Panc1 (cell line): ENCODE measurements at places on chromosomes 11 and 22. TPM values are rescaled to one million over a fixed set of nuclear protein-coding genes. Genes with fewer than 3 reads are reported as not detected.

- no peak for DNase-seq
Measured at GRCh38 chr22:37907036-37907954, 1.2 kb downstream of the MICALL1 start.

DNA sequence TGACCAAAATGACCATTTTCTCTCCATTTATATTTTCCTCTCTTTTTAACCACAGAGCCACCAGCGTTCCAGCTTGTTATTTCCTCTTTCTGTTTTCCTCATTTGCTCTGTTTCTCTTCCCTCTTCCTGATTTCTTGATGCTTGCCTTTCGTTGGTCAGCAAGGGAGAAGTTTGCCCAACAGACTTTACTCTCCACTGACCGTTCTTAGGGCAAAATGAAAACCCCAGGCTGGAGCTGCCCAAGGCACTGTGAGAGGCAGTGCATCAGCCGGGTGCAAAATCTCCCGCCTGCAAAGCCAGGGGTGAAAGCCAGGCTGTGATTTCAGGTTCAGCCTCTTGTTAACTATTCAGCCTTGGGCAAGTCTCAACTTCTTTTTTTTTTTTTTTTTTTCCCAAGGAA, 26.1 kb upstream of the APLP2 start:
- DNase-seq = no peak

DNA sequence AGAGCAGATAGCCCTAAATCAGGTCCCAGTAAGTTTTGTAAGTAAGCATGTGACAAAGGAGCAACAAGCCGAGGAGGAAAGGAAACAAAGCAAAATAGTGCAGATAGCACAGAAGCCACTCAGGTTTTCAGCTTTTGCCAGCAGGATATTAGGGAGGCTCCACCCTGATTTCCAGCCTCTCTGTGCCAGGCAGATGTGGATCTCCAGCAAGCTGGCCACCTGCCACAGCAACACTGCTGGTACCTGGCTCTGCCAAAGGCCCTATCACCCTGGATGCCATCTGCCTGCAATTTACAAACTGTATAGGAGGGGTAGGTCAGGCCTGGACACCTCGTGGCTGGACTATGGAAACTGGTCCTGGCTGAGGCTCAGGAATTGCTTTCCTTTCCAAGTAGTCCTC, 12.2 kb upstream of the NNMT start:
- DNase-seq = no peak

The PHRF1 gene
- 90.6 TPM for total RNA-seq

DNA sequence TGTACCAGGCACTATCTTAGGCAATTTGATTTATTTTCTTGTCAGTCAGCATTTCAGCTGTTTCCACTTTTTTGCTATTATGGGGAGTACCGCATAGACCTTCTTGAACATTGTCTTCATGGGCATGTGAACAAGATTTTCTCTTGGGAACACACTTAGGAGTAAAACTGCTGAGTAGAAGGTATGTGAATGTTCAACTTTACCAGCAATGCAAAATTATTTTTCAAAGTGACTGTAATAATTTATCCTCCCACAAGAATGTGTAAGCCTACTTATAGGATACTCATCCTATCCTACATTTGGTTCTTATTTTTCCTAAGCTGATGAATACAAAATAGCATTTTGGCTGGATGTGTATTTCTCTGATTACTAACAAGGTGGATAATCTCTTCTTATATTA, 132.0 kb upstream of the NAV2 start:
- no peak for DNase-seq

DNA sequence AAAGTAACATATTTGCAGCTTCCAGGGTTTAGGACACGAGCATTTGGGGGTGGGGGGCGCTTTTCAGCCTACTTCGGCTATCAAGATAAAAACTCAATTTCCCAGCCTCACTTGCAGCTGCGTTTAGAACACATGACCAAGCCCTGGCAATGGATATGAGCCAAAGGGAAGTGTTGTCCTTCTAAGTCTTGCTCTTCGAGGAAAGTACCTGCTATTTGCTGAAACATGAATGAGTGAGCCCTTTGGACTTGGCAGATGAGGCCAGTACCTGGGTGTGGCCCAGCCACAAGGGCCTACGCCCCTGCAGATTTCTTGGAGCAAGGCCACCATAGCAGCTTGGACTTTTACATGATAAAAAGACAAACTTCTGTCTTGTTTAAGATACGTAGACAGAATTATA, 60.2 kb upstream of the SORL1 start:
- DNase-seq = no peak

The OR5D18 gene
- total RNA-seq = not detected

GRCh38 chr11:119640541-119640940, 88.5 kb downstream of the NECTIN1 start:
- no peak for DNase-seq

The SLC22A8 gene
- not detected for total RNA-seq

DNA sequence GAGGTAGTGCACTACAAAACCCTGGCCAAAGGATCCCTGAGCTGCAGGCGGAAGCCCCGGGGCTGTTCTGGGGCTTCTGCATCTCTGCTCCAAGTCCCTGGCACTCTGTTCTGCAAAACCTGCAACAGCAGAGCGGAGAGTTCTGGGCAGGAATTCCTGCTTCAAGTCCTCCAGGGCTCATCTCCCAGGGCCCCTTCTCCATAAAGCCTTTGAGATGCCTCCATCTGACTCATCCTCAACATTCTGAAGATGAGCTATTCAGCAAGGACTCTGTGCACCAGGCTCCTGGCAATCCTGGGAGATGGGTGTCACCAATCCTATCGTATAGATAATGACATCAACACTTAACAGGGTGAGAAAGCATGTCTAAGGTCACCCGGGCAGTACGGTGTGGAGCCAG, 19.3 kb downstream of the SYN3 start:
- DNase-seq = no peak
